Stimulated activated CD8-positive, alpha-beta memory T cell treated with anti-CD3 and anti-CD28 coated beads, Interleukin-12 subunit alpha, Interleukin-12 subunit beta, amount 100 ng/mL, for 1 hour (primary cell): ENCODE measurements at places on chromosomes 2 and 18.

GRCh38 chr2:156907806-156908205 lies 349.7 kb upstream of the GALNT5 start:
- DNase-seq, result no peak

DNA sequence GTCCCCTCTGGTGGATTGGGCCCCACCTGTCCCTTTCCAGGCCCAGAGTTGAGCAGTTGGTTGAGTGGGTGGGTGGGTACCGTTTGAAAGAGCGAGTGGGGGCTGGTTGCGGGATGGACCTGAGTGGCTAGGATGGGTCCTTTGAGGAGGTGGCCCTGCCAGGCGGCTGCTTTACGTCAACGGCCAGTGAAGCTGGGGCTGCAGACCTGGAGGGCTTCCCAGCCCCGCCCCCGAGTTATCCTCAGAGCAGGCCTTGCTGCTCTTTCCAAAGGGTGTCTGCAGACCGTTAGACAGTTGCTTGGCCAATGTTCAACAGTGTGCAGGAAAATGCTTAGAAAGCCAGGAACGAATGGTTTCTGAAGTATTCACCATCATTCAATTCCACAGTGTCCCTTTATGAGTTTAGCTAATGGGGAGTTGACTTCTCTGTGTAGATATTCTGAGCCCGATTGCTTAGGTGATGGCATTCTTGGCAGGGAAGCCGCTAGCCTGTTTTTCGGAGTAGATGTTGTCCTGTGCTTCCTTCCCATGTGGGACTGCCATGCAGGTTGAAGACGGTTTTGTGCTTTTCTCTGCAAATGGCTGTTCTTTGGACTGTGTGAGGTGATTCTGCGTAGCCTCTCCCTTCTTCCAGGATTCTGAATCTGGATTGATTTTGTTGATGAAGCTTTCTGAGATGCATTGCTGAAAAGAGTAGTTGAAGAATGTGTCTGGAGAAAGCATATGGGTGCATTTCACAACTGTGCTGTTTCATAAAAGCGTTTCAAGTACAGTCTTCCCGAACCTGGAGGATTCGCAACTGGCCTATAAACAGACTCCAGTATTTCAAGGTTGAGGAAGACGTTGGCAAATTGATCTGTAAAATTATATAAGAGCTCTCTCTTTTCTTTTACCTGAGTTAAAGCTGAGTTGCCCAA lies 45.8 kb downstream of the LDLRAD4 start:
- DNase-seq, result no peak

DNA sequence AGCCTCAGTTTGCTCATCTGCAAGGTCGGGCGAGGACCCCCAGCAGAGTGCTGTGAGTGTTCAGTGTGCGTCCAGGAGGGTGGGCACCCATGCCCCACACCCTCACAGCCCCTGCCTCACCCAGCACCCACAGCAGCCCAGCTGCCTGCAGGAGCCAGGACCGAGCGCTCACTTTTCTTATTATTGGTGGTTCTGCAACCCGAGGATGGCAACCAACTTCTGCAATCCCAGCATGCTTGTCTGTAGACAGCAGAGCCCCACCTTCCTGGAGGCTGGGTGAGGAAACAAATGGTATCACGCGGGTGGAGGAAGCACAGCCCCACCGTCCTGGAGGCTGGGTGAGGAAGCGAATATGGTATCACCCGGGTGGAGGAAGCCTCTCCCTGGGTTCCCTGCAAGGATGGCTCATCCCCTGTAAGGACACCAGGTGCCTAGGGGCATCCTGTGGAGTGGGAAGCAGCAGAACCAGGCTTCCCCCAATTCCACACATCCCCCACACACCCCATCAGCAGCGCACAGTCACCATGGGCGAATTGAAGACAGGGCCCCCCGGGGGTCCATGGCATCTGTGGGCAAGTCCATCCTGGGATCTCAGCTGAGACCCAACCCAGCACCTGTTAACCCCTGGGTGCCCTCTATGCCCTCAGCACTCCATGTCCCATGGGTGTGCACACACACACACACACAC lies 220.5 kb upstream of the RAB6C start:
- no peak for DNase-seq

- no peak for DNase-seq
These were observed 76.9 kb downstream of the MYO1B start for GRCh38 chr2:191321861-191322662.

DNA sequence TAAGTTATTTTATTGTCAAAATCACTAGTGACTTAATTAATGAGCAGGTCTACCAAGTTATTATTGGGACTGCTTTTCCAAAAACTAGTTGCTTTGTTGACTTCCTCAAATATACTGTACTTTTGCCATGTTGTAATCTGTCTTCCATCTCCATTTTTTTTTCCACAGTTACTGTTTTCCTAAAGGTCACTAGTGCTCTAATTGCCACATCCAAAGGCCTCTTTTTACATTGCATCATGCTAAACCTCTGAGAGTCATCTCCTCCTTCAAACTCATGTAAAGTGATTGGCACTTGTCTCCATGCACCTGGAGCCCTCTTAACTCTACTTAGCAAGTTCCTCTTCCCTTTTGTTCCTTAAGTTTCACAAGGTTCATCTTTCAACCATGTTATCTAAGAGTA lies 11.8 kb downstream of the PMAIP1 start:
- DNase-seq, result no peak
